ENCODE measurements at places on chromosomes 6 and 20.

GRCh38 chr20:46237227-46237626 lies 71.1 kb downstream of the CDH22 start:
- DNase-seq: no peak

GRCh38 chr20:47067776-47068175 lies 173.1 kb downstream of the EYA2 start:
- DNase-seq: no peak

DNA sequence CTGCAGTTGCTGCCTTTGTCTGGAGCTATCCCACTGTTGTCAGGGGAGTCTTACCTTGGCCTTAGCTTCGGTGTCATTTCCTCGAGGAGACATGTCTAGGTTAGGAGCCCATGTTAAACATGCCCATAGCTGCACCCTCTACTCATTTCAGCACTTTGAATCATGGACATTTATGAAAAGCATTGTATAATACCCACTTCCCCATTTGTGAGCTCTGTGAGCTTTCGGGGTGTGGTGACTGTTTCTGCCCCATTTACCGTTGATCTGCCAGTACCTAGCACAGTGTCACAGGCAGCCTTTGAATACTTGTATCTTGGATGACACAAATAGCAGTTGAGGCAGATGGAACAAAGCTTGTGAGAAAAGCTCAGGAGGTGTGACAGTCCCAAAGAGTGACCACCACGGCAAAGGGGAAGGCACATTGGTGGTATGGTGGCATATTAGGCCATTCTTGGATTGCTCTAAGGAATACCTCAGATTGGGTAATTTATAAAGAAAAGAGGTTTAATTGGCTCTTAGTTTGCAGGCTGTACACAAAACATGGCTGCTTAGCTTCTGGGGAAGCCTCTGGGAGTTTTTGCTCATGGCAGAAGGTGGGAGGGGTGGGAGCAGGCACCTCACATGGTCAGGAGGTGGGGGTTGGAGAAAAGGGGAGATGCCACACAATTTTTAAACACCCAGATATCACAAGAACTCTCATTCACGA lies 42.0 kb downstream of the JARID2 start:
- DNase-seq: no peak

GRCh38 chr6:119308048-119308570 lies 41.5 kb downstream of the MAN1A1 start:
- DNase-seq: no peak

DNA sequence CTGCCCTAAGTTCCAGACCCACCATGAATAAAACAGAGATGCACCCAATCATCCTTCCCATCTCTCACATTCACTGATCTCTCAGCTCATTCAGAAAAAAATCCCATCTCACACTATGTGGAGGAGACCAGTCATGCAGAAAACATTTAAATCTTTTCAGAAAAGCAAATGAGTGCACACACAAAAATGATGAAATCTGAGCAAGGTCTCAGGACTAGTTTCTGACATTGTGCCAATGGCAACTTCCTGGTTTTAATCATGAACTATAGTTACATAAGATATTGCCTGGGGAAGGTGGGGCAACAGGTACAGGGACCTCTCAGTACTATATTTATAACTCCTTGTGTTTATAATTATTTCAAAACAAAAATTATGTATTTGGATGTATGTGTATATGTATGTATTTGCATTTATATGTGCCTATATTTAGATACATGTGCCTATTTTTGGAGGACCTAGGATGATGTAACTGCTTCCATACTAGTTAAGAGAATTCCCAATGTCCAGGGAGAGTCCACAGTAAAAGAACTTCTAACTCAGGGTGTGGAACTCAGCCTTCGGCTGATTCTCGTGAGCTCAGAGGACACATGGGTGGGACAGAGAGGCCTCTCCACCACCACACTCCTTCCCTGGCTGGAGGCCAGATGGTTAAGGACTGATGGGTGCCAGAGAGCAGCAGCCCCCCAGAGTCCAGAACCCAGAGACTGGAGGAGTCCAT lies 71.7 kb upstream of the MAP3K4 start:
- DNase-seq: no peak
